ENCODE measurements at places on chromosomes 12 and 14. TPM values are rescaled to one million over a fixed set of nuclear protein-coding genes. Genes with fewer than 3 reads are reported as not detected.

Gene PITPNM2
- total RNA-seq, result 21.8 TPM

Gene XRCC3
- total RNA-seq, result 36.4 TPM

Gene ARHGAP9
- 259 TPM for total RNA-seq

Gene KLHDC1
- total RNA-seq, result 2.4 TPM

Gene VDR
- total RNA-seq, result 17.3 TPM

- H3K4me3 ChIP-seq, result no peak overlapping the region
- no peak for DNase-seq
- no peaks in the 10 kb centered on the region for H3K4me1 ChIP-seq
- peaks cover 17% of the 10 kb centered on the region for H3K27me3 ChIP-seq
Measured at GRCh38 chr14:76516884-76517283, 140.9 kb downstream of the ESRRB start.

- H3K4me3 ChIP-seq, result no peak overlapping the region
- no peak for DNase-seq
- H3K27ac ChIP-seq, result no peak overlapping the region
- peaks cover 6% of the 10 kb centered on the region for H3K27me3 ChIP-seq
Measured at GRCh38 chr12:49364989-49365388, 2.3 kb upstream of the SPATS2 start.

- H3K4me3 ChIP-seq, result no peak overlapping the region
- no peaks in the 10 kb centered on the region for H3K36me3 ChIP-seq
- no peak for DNase-seq
Measured at GRCh38 chr12:92675092-92675865, 27.5 kb upstream of the PLEKHG7 start.

GRCh38 chr12:123391546-123392343 is 7.8 kb downstream of the KMT5A start:
- peak overlapping the region; percentile 41 for H3K27ac ChIP-seq
- no peaks in the 10 kb centered on the region for H3K27me3 ChIP-seq
- DNase-seq, result no peak
- no peak overlapping the region for H3K4me3 ChIP-seq
- H3K36me3 ChIP-seq, result peaks cover 51% of the 10 kb centered on the region

All from activated CD4-positive, alpha-beta T cell treated with anti-CD3 and anti-CD28 coated beads, Interleukin-2, amount 10 ng/mL, durations not matched to agents 7 days and 5 days (primary cell).